ENCODE measurements at places on chromosomes 6 and 20.

DNA sequence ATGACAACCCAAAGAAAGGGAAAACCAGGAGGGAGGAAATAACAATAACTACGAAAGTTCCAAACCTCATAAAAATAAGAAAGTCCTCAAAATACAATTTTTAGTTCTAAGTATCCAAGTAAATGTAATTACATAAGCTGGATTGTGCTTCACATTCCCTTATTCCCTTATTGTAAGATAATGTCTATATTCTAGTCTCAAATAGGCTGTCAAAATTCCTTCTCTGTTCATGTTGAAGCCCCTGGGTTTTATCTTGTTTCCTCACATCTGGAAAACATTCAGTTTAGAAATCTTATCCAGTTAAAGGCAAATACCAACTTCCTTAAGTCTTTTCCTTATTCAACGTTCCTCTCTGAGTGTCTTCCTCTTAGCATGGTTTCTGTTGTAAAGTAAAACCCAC is 282.3 kb downstream of the CD109 start:
- DNase-seq, result no peak

DNA sequence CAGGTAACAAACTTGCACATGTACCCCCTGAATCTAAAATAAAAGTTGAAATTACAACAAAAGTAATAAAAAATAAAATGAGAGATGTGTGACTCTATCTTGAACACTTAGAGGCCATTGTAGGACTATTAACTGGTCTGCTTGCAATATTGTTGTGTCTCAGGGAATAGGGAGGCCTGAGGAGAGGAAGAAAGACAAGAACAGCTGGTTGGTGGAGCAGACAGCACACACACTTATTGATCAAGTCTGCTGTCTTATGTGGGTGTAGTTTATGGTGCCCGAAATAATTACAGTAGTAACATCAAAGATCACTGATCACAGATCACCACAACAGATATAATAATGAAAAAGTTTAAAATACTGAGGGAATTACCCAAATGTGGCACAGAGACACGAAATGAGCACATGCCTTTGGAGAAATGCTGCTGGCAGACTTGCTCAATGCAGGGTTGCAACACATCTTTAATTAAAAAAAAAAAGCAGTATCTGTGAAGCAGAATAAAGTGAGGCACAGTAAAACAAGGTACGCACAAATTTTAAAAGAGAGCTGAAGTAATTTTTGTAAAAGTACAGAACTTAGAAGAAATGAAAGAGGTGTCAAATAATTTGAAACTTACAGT is 110.1 kb upstream of the HDAC2 start:
- DNase-seq, result no peak

DNA sequence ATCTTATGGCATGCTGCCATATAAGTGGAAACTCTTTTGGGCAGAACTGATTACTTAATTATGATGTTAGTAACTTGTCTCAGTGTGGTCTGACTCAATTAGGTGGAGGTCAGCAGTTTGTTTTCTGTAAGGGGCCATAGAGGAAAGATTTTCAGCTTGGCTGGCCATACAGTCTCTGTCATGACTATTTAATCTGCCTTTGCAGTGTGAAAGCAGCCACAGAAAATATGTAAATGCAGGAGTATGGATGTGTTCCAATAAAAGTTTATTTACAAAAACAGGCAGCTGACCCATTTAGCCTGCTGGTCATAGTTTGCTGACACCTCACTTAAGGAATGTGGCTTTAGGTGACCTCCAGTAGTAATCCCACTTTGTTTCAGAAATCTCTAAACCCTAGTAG is 700.7 kb downstream of the EPM2A start:
- no peak for DNase-seq

DNA sequence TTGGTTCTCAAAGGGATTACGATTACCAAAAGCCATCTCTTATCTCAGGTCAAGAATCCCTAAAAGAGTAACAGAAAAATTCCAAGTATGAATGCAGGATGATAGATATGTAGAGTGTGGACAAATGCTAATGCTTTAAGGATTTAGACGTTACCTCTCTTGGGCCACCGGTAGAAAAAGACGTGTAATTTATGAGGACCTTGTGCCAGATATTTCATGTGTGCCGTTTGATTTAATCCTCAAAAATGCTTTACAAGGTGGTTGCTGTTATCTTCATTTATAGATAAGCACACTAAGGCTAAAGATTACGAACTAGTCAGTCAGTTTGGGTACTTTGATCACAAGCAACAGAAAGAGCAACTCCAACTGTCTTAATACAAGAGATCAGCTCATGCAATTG is 370.8 kb upstream of the JAG1 start:
- DNase-seq, result no peak

- DNase-seq, result peak; percentile 86
These were observed 11.5 kb upstream of the DSTN start for GRCh38 chr20:17558154-17558940.

GRCh38 chr6:24574809-24575208 is 71.2 kb downstream of the KIAA0319 start:
- DNase-seq, result no peak

- DNase-seq, result no peak
These were observed 28.7 kb downstream of the OLIG3 start for GRCh38 chr6:137465378-137466009.

GRCh38 chr20:50438986-50439407 is 71.2 kb upstream of the PTPN1 start:
- no peak for DNase-seq

DNA sequence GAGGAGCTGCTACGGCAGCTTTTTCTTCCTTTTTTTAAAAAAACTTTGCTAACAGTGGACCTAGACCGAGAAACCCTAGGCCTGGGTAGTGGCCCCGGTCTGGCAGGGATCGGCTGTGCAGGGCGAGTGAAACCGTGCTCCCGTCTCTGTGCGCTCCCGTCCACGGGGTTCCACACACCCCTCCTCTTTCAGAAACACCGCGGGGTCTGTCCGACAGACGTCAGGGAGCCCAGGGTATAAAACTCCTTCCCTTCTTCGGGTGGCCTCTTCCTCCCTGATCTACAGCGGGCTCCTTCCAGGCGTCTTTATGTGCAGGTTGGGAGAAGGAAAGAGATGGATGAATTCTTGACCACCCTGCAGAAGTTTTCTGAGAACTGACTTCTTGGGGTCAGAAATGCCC is 27.1 kb upstream of the SMOC2 start:
- DNase-seq, result no peak

GRCh38 chr20:9995510-9996272 is 39.1 kb upstream of the ANKEF1 start:
- no peak for DNase-seq

GRCh38 chr20:21126581-21126870 is 644 bp downstream of the KIZ start:
- no peak for DNase-seq

DNA sequence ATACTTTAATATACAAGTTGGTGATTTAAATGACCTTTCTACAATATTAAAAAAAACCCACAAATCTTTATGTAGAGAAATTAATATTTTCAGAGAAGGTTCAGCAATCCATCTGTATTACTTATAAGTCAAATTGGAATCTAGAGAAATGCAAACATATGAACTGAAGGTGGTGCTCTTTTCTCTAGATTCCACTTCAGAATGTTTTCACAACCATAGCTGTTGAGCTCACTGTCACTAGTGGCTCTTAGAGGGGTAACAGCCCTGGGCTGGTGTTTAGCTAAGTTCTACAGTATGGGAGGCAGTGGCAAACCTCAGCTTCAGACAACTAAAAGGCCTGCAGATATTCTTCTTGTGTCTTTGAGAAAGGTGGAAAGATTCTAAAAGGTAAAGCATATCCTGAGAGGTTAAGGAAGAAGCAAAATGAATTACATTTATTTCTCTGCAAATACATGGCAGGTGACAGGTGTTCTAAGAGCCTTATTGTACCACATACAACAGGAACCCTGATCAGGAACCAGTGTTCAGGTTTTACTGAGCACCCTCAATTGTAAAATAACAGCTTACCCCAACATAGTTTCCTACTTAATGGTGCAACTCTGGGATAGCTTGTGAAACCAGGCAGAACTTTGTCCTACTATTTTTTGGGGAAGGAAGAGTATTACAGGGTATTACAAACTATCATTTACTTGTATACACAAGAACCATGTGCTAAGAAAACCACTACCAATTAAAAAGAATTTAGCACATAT is 56.6 kb upstream of the SAMHD1 start:
- no peak for DNase-seq

GRCh38 chr6:12094689-12095088 is 82.6 kb downstream of the HIVEP1 start:
- no peak for DNase-seq

DNA sequence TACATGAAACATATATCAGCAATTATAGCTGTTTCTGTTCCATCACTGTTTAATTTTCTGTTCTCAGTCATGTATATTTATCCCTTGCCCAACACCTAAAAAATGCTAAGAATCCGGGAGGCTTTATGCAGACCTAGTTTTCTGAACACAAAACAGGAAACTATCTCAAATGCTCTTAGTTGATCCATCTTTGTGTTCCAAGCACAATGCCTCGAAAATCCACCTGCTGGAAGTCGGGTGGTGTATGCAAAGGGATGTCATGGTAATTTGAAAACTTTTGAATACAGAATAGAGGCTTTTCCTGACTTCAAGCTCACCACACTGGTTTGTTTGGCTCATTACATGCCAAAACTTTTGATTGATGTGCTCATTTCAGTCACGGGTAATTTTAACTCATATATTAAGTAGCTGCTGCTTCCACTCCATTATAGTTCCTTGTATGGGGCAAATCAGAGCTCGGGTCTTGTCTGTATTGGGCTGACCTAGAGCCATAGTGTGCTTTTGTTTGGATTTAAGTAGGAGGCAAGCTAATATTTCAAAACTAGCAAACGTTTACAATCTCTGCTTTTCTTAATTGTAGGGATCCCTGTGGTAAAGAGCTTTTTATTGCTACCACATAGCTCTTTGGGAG is 646.5 kb upstream of the EPHA7 start:
- no peak for DNase-seq

GRCh38 chr20:23203951-23204730 is 118.0 kb upstream of the CD93 start:
- no peak for DNase-seq

DNA sequence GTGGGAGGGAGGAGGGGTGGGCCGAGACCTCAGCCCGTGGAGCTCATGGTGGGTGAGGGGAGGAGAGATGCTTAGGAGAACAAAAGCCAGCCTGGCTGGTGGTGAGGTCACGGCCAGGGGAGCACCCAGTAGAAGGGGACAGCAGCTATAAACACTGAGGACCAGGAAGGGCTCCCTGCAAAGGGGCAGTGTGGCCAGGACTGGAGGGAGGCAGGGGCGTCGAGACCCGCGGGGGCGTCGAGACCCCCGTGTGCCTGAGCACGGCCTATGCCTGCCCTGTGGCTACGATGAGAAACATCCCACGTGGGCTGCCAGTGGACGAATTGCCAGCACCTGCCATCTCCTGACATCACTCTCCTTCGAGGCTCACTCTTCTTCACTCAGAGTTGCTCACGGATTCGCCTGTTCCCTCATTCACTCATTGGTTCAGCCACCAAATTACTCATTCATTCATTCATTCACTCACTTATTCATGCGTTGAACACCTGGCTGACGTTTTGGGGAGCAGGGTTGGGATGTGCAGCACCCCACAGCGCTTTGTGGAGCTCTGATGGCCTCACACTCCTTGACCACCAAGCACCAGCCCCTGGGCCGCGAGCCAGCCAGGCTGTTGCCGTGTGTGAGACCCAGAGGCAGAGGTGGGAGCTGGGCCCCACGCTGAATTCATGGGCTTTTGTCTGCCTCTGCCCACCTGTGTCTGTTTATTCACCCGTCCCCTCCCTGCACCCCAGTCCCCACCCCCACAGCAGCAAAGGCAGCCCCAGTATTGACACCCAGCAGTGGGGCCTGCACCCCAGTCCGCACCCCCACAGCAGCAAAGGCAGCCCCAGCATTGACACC is 61.2 kb upstream of the BHLHE23 start:
- no peak for DNase-seq

GRCh38 chr6:44569931-44570385 is 182.5 kb downstream of the CDC5L start:
- DNase-seq, result peak; percentile 77

DNA sequence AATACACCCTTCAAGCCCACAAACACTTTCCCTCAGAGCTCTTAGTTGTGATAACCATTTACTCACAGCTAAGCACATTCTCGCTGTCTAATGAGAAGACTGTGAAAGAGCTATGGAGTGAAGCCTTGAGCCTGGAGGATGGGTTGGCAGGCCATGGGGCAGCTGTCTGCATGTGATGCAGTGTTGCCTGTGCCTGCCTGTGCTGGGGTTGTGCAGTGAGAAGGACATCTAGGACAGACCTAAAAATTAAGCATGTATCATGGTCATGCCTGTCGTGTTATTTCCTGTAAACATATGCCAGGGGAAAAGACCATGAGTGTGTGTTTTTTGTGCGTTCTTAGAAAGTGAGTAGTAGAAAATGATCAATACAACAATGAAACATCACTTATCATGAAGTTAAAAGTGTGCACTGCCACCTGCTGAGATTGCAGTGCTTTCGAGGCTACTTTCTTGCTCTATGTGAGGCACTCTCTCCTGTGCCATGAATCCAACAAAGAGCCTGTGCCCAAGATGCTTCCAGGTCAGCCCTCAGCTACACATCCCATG is 8.1 kb upstream of the ZC3H12D start:
- DNase-seq, result no peak

- peak; percentile 84 for DNase-seq
These were observed 26.1 kb downstream of the DIDO1 start for GRCh38 chr20:62900052-62900691.

DNA sequence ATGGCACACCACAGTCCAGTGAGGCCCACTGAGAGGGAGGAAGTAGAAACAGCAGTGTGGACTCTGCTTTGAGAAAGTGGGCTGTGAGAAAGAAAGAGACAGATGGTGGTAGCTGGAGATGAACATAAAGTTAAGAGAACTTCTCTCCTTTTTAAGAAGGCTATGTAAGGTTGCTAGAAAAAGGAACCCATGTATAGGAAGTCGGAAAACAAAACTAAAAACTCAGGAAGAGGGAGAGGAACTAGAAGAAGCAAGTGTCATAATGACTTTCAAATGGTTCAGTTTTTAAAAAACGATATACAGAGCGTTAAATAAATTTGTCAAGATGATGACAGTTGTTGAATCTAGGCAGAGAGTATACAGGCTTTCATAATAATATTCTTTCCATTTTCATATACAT is 25.4 kb upstream of the GMNN start:
- no peak for DNase-seq

DNA sequence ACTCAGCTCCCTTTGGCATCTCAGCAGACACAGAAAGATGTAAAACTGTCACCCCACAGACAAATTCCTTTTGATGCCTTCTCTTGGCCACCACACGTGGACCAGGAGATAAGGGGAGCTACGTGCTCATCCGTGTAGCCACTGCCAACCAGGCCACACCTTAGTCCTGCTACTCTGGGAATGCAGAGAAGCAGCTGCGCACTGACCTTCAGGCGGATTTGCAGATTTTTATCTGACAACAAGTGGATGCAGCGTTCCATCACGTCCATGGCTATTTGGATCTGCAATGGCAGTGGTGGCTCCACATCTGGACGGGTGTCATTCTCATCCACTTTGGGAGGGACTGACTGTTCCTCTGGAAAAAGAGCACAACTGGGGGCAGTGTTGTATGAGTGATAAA is 30.8 kb downstream of the TTI1 start:
- DNase-seq, result no peak

- DNase-seq, result no peak
These were observed 13.4 kb upstream of the BTN3A3 start for GRCh38 chr6:26426691-26427450.

- DNase-seq, result peak; percentile 44
These were observed at the start of gene ETV7 for GRCh38 chr6:36387440-36388303. Gene ETV7, minus strand, starts transcription at chr6:36387669. Its CDS starts 128 bp downstream, at chr6:36387541.

GRCh38 chr20:24098886-24099285 is 110.3 kb upstream of the GGTLC1 start:
- DNase-seq, result no peak

GRCh38 chr6:101760843-101761621 is 367.5 kb downstream of the GRIK2 start:
- DNase-seq, result no peak

- no peak for DNase-seq
These were observed 135.3 kb downstream of the ARID1B start for GRCh38 chr6:156912431-156912830.
